ENCODE measurements at places on chromosomes 7 and 10.

- DNase-seq = no peak
Observed at GRCh38 chr7:158948376-158948775, 92.0 kb downstream of the DYNC2I1 start.

GRCh38 chr10:70564901-70565351, 37.6 kb downstream of the PRF1 start:
- DNase-seq = no peak

DNA sequence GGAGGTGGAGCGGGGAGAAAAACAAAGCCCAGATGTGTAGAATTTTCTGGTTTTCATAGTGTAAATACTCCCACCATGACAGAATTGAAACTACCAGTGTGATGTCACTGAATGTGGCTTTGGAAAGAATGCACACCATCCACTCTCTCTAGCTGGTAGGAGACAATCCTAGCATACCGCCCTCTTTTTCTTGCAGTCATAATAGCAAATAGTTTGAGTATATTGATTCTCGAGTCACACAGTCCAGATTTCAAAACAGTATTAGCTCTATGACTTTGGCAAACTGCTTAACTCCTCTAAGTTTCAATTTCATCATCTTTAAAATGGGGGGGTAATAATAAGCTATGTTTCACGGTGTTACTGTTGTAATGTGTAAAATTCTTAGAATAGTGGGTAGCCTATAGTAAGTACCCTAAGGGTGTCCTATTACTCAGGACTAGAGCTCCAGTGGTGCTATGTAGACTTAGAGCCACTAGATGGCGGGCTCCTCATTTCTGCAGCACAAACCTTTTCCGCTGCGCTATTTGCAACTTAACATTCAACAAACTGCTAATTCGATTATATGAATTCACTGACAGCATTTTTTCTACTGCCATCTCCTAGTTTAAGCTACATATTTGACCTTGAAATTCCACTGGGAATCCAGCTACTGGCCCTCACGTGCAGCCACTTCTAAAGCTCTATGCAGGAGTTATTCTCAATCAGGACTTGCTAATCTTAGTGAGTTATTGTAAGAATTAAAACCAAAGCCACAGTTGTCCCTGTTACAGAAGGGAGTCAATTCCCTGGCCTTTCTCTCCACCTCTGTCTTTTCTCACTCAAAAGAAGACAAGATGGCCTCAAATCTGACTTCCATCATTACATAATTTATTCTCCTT, 18.7 kb downstream of the TAS2R40 start:
- peak; percentile 55 for DNase-seq

DNA sequence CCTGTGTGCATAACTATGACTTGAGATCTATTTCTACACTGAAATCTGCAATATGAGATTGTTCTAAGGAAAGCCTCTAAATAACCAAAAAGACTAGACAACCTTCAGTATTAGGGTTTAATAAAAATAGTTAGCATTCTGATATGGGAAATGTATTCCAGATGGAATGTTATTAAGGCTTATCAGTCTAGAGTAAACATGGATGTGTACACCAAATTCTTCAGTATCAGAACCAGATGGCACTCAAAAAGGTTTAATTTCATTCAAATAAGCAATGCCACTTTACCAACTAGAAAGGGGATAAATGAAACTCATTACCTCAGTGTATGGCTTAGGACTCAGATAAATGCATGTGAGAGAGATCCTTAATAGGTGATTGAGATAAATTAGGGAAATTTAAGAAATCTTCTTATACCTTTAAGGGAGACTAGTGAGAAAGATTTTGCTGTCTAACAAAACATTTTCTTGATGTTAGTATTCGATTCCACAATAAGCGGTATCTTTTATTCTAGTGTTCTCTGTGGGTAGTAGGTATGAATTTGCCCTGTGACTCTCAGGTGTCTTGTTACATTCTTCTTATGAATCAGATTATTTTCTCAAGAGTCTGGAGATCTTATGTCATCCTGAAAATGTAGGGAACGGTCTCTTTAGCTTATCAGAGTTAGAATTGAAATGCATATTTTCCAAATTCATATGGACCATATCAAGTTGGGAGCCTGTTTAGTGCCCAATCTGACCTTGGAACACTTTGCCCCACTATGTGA, 159.2 kb downstream of the PRKG1 start:
- DNase-seq = no peak
